Posterior vena cava (tissue), 2 donors: ENCODE measurements at places on chromosomes 12 and 14. TPM values are rescaled to one million over a fixed set of nuclear protein-coding genes. Genes with fewer than 3 reads are reported as not detected.

DNA sequence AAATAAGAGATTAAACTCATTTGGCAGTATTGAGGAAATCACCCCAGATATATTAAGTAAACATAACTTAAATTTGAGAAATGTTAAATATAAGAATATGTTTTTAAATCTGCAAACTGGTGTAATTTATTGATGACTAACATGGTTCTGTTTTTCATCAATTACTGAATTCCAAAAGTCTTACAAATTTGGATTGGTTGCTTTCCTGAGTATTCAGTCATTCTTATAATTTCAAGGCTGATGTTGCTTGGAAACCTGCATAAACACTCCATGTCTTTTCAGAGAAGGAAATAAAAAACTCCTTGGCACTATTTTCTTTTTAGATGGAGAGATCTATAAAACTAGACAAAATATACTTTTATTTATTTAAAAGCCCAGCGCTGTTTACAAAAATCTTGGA is 71.7 kb downstream of the NOVA1 start:
- no peak for DNase-seq

- no peak for DNase-seq
These were observed 2.3 kb downstream of the TULP3 start for GRCh38 chr12:2893007-2893406.

GRCh38 chr12:49228653-49229052 is 36.2 kb upstream of the TUBA1C start:
- no peak for DNase-seq

DNA sequence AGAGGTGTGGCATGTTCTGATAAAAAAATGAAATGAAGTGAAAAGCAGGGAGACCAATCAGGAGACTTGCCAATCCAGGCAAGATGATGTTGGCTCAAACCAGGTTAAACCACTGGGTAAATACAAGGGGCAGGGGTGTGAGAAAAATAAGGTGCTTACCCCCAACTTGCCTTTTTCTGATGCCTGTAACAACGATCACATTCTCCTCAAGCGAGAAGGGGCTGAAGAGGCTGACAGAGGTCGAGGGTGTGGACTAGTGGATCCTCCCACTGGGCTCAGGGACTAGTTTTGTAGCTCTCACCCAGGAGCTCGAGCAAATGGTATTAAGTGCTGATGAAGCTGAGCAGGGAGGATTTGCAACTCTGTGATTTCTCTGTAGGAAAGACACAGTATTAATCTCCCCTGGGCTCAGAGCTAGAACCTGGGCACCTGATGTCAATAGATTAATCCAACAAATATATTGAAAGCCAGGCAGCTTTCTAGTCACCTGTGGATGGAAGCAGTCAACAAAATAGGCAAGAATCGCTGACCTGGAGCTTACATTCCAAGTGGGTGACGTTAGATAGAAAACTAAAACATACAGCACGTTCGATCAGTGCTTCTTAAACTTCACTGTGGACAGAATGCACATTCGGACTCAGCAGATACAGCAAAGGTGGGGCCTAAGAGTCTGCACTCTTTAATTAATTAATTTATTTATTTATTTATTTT is 15.2 kb upstream of the EAPP start:
- peak; percentile 9 for DNase-seq

DNA sequence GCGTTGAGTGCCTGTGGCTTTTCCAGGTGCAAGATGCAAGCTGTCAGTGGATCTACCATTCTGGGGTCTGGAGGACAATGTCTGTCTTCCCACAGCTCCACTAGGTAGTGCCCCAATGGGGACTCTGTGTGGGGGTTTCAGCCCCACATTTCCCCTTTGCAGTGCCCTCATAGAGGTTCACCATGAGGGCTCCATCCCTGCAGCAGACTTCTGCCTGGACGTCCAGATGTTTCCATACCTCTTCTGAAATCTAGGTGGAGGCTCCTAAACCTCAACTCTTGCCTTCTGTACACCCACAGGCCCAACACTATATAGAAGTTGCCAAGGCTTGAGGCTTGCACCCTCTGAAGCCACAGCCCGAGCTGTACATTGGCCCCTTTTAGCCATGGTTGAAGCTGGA is 52.9 kb downstream of the PRKCH start:
- DNase-seq: no peak

DNA sequence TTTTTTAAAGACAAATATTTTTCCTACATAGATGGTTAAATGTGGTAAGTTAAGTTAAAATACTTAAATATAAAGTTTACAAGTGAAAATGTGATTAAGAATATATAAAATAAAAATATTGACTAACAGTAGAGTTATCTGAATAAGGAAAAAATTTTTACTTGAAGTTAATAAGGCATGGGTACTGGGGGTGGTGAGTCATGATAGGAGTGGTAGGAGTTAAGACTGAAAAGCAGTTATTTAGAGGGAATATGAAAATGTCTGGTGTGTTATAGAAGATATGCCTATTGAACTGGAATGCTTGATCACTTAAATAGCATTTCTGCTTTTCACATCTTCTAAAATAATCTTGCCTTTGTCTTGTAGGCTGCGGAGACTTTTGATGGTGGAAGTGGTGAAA is 68.7 kb downstream of the CCDC91 start:
- no peak for DNase-seq

DNA sequence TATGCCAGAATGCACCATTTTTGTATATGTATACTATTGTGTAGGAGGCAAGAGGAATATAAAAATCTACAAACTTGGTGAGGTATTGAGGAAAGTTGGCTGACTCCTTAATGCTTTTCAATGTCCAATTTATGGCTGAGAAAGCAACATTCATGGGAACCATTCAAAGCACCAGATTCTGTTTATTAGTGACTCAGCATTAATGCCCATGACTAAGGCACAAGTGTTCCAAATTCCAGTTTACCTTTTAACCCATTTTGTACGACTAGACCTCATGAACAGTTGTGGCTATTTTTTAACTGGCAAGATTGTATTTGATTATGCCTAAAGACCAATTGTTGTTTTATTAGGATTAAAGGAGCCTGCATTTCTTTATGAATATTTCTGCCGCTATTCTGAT is 375.4 kb upstream of the ATP2B1 start:
- DNase-seq: no peak

Gene OGFOD2
- 9.6 TPM for total RNA-seq
